Stimulated activated CD4-positive, alpha-beta T cell treated with anti-CD3 and anti-CD28 coated beads, Interleukin-12 subunit alpha, Interleukin-12 subunit beta, amount 100 ng/mL, for 4 hours (primary cell): ENCODE measurements at places on chromosomes 13 and 19.

- no peak for DNase-seq
Observed at GRCh38 chr13:60352644-60353043, 44.4 kb upstream of the TDRD3 start.

DNA sequence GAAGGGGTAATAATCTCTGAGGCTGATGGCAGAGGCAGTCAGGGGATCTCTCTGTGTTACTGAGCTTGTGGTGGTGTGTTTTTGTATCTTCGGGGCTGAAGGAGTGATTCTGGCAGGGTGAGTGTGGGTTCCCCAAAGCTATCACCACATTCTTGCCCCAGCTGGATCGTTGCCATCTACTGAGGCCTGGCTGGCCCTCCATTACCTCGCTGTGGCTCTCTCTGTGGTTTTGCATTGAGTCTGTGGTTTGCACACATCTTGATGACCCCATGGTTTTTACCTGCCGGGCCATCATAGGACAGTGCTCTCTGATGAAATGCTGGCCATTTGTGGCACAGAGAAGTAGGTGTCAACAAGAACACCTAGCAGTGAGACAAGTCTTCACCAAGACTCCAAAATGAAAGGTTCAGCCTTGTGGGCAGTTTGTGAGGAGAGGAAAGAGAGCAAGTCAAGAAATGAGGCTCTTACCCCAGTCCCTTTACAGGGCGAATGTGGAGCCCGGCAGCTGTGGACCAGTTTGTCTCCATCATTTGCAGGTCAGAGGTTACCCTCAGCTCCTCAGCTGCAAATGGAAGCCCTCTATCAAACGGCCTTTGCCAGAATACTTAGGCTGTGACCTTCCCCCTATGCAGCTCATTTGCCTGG, 69.0 kb upstream of the NPAS1 start:
- no peak for DNase-seq

DNA sequence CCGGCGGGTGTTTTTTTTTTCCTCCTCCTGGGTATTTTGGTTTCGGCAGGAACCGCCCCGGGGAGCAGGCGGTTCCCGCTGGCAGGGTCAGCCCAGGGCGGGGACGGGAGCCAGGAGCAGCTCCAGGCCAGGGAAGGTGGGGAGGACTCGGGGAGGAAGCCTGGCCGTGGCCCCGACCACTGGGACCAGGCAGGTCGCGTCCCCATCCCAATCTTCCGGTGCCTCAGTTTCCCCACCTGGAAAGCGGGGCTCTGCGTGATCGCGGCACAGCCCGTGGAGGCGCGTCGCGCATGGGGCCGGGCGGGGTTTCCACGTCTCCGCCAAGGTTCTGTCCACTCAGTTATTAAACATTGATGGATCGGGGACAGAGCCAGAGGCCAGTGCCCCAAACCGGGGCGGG, 34.8 kb downstream of the IL12RB1 start:
- no peak for DNase-seq

GRCh38 chr13:58239774-58240268, 608.3 kb downstream of the PCDH17 start:
- no peak for DNase-seq

- DNase-seq = no peak
Observed at GRCh38 chr19:6373813-6374108, 1.2 kb downstream of the ALKBH7 start.

GRCh38 chr13:52411629-52412028, 5.7 kb upstream of the THSD1 start:
- no peak for DNase-seq

GRCh38 chr19:34416021-34416545, 11.9 kb downstream of the PDCD2L start:
- DNase-seq = no peak

- DNase-seq = no peak
Observed at GRCh38 chr13:67013709-67014108, 216.4 kb downstream of the PCDH9 start.

- no peak for DNase-seq
Observed at GRCh38 chr13:27825072-27825471, 32.8 kb downstream of the GSX1 start.

- no peak for DNase-seq
Observed at GRCh38 chr19:31107096-31107495, 242.1 kb downstream of the TSHZ3 start.

- no peak for DNase-seq
Observed at GRCh38 chr13:20125129-20125782, 35.6 kb downstream of the GJA3 start.

- DNase-seq = no peak
Observed at GRCh38 chr13:113990321-113990837, 16.5 kb upstream of the C13orf46 start.

DNA sequence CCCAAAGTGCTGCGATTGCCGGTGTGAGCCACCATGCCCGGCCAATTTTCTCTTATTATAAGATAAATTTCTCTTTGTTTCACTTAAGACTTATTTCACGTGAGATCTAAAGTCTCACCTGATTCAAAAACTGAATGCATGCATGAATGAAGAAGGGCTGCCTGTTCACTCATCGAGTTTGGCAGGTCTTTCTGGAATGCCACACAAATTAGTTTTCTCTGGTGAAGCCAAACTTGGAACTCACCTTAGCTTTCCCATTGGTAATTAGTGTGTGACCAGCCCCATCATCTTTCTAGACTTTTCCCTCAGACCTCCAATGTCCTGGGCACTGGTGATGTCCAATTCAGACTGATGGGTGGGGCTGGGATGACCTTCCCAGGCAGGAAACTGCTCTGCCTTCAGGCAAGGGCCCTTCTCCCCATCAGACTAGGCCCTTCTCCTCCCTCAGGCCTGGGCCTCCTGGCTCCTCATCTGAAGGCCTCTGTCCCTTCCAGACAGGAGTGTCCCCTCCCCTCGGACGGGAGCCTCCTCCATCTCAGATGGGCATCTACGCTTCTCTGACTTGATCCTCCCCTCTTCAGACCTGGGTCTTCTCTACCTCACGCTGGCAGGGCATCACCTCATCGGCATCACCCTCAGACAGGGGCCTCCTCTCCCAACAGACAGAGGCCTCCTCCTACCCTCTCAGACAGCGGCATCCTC, 14.4 kb downstream of the C3 start:
- DNase-seq = no peak

GRCh38 chr13:40189426-40189825, 477.0 kb downstream of the FOXO1 start:
- DNase-seq = no peak

GRCh38 chr19:48445606-48446481, at the start of gene GRWD1:
Gene GRWD1, plus strand, starts transcription at chr19:48445983. Its CDS starts 23 bp downstream, at chr19:48446006.
- DNase-seq = peak; percentile 88

DNA sequence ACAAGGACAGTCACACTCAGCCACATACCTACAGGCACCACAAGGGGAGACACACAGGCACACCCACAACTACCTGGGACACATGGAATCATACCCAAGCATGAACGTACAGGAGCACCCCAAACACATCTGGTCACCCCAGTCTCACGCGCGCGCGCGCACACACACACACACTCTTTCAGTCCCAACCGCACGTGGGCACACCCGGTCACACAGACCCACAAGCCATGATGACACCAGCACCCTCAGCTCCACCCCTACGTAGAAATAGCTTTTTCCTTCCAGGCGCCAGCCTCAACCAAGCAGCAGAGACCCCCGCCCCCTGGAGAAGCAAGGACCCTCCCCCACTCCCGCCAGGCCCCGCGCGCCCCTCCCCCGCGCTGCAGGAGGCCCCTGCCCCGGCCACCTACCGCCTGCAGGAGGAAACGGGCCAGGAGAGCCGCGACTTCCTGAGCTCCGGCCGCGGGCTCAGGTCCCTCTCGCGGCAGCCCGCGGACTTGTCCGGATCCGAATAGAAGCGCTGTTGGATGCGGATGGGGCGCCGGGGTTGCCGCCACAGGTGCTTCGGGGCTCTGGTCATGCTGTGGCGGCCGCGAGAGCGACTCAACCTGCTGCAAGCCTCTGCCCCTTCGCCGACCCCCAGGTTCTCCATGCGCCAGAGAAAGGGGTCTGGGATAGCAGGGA, 6.4 kb upstream of the PDE4C start:
- DNase-seq = no peak
